ENCODE measurements at places on chromosomes 5 and 9.

DNA sequence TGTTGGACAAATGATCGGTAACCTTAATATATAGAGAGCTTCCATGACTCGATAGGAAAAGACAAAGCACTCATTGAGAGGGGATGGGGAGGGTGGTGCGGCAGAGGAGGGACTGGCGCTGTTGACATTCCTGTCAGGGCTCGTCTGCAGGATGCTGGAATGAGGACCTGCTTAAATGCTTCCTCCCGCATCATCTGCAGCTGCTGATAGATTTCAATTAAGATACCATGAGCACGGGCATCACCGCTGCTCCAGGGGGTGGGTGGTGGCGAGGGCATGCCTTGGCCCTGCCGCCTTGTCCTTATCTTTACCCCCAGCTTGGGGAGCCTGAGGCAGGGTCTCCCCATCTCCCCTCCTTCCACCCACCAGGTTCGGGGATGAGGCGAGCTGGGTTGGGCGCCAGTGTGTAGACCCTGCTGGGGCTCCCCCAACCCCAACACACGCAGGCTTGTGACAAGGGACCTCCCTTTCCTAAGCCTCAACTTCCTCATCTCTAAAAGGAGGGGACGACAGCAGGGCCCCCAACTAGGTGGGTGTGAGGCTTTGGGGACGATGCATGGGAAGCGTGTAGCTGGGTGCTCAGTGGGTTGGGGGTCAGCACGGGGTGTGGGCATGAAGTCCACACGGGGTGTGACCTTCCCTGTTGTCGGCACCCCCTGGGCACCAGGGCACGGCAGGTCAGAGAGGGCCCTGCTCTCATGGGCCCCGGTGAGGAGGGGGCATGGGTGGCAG lies 11.7 kb upstream of the QRFP start:
- no peak for DNase-seq

DNA sequence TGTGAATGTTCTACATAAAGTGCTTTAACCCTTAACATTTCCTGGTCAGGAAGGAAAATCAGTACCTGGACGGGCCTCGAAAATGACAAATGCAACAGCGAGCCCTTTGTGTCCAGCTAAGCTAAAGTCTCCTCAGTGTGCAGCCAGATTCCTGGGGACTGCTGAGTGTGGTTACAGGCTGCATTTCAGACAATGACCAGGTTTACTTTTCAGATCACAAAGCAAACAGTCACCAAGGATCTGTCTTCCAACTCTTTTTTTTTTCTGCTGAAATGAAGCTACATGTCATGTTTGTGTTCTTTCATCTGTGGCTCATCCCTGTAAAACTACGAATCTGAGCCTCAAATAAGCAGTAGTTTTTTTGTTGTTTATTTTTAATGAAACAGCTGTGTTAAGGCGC lies 20.8 kb downstream of the SLC46A2 start:
- no peak for DNase-seq

GRCh38 chr9:14961372-14962068 lies 51.3 kb upstream of the FREM1 start:
- DNase-seq = no peak

- DNase-seq = no peak
Observed at GRCh38 chr5:143680672-143681259, 131.2 kb upstream of the HMHB1 start.

GRCh38 chr5:18944771-18945170 lies 1043.2 kb downstream of the CDH18 start:
- no peak for DNase-seq

DNA sequence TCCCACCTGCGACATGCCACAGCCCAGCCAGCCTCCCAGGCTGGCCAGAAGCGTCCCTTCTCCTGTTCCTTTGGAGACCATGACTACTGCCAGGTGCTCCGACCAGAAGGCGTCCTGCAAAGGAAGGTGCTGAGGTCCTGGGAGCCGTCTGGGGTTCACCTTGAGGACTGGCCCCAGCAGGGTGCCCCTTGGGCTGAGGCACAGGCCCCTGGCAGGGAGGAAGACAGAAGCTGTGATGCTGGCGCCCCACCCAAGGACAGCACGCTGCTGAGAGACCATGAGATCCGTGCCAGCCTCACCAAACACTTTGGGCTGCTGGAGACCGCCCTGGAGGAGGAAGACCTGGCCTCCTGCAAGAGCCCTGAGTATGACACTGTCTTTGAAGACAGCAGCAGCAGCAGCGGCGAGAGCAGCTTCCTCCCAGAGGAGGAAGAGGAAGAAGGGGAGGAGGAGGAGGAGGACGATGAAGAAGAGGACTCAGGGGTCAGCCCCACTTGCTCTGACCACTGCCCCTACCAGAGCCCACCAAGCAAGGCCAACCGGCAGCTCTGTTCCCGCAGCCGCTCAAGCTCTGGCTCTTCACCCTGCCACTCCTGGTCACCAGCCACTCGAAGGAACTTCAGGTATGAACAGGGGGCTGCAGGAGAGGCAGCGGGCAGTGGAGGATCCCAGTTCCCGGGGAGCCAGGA lies 106.5 kb downstream of the PPARGC1B start:
- DNase-seq = no peak

GRCh38 chr5:176134529-176135223 lies 103.5 kb upstream of the SIMC1 start:
- no peak for DNase-seq
